Fibroblast of upper back skin (primary cell): ENCODE measurements at places on chromosomes 5 and 9.

DNA sequence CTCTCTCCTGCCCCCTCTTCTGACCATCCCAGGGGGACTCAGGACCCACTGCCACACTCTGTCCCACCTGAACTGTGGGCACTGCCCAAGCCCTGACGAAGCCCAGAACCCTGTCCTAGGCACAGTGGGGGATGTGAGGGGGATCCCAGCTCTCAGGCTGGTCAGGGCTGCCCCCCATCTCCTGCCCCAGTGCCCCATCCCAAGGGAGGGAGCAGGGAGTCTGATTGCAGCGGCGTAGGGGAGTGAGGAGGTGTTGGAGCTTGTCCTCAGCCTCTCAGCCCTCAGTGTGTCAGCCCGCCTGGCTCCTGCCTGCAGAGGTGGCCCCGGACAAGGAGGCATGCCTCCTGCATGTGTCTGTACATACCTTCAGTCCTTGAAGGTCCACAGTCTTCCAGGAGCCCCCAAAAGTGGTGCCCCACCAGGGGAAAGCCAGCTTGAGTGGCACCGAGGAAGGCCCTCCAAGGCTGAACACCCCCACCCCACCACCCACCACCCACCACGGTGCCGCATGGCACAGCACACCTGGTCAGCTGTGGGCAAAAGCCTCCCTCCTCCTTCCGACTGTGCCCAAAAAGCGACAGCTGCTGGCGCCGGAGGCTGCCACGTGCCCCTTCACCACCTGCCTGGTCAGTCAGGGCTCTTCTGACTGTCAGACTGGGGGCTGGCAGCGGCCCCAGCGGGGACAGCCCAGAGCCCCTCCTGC lies 930 bp downstream of the SARDH start:
- no peak for DNase-seq

DNA sequence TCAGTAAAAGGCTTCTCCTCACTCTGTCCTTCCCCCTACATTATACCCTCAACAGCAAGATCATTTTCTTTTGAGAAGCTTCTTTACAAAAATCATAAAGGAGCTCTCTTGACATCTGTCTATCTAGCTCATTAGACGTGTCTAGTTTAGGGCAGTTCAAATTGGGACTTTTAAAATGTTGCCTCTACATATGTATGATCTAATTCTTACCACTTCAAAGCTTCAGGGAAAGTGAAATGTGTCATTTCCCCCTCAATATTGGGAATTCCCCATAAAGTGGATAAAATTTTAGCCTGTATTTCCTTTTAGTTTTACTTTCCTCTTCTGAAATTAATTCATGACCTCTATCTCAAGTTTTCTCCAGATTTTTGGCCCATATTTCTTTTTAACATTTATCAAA lies 323.7 kb downstream of the ARRDC3 start:
- DNase-seq, result no peak

- no peak for DNase-seq
Measured at GRCh38 chr9:122109035-122109813, 16.1 kb upstream of the TTLL11 start.

DNA sequence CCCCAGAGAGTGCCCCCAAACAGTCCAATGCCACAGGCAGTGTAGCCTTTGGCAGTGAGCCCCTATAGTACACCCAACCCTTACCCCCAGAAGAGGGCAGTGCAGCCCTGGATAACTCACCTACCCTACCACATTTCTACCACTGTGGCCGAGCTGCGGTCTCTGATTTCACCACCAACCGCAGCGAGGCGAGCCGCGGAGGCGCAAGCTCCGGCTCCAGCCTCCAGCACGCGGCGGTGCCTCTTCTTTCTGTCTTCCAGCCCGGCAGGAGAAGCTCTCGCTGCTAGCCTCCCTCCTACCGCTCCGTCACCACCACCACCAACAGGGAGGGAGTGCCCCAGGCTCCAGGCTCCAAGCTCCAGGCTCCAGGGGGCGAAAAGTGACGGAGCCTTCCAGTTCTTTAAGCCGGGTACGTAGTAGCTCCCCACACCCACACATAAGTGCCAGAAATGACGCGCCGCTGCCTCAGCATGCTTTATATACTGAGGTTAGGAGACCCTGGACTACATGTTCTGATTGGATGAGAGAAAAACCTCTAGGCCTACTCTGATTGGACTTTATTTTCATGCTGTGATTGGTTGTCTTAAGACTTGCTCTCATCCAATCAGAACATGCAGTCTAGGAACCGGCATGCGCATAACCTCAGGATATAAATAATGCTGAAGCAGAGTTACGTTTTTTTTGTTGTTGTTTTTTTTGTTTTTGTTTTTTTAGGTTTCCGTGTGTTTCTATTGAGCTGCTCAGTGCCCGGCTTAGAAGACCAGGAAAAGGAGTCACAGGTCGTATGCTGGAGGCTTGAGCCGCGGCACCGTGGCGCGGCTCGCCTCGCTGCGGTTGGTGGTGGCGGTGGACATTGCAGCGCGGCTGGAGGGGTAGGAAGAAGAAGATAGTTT lies at the start of gene PCAT7:
Gene PCAT7, plus strand, starts transcription at position 645 of the 893 bp plus-strand sequence.
- peak; percentile 49 for DNase-seq

DNA sequence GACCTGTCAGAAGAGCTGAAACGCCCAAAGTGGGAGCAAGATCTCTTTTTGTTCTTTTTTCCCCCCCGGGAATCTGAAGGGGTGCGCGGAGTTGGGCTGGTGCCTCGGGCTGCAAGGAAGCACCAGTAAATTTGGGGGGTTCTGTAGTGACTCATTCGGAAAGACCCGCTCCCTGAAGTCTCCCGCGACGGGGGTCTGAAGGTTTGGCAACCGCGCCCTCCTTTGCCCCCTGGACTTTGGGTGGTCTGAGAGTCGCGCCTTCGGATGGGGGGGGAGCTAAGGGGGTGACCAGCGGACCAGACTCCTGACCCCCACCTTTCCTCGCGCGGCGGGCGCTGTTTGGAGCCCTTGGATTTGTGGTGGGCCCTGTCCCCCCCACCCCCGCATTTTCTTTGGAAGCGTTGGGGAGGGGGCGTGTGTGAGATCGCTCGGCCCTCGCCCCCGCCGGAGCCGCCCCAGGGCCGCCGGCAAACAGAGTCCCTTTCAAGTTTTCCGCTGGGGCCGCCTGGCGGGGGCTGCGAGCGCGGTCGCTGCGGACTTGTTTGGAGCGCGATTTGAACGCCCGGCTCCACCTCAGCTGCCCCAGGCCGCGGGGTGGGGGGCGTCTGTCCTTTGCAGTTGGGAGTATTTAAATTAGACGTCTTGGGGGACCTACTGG lies 2.0 kb downstream of the CXXC5 start:
- no peak for DNase-seq

DNA sequence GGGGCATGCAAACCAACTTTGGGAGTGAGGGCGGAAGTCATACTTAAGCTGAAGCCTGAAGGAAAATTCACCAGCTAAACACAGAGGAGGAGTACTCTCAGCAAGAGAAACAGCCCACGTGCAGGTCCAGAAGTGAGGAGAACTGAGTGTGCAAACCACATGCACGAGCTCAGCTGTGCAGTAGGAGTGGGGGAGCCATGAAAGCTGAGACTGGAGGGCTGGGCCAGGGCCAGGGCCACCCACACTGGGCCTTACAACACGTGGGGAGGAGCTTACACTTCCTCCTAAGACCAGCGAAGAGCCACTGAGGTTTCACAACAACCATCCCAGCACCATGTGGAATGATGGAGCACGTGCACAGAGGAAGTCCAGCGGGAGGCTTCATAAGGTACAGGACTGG lies 9.3 kb upstream of the WWC1 start:
- DNase-seq, result peak; percentile 81

GRCh38 chr5:123582550-123583285 lies 70.7 kb downstream of the CSNK1G3 start:
- DNase-seq, result peak; percentile 12

GRCh38 chr5:10213316-10213715 lies 36.4 kb downstream of the ATPSCKMT start:
- DNase-seq, result no peak

- DNase-seq, result no peak
Measured at GRCh38 chr5:36768450-36768849, 108.1 kb upstream of the NIPBL start.

- DNase-seq, result no peak
Measured at GRCh38 chr5:158812408-158812807, 287.3 kb downstream of the EBF1 start.

- no peak for DNase-seq
Measured at GRCh38 chr9:131732636-131733289, 7.1 kb downstream of the RAPGEF1 start.

DNA sequence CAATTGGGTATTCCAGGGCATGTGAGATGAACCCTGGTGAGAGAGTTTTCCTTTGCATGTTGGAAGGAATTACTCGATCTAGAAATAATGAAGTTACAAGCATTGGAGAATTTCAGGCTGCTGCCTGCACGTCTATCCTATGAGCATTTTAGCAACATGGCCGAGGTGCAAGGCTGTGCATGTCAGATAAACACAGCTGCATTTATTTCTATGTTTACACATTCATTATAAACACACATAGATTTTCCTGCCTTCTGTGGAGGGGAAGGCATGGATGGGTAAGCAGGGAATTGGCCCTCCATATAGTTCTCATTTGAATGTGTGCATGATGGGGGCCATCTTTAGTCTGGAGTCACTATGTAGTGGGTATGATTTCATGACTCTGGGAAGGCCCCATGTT lies 42.3 kb downstream of the AOPEP start:
- DNase-seq, result no peak

DNA sequence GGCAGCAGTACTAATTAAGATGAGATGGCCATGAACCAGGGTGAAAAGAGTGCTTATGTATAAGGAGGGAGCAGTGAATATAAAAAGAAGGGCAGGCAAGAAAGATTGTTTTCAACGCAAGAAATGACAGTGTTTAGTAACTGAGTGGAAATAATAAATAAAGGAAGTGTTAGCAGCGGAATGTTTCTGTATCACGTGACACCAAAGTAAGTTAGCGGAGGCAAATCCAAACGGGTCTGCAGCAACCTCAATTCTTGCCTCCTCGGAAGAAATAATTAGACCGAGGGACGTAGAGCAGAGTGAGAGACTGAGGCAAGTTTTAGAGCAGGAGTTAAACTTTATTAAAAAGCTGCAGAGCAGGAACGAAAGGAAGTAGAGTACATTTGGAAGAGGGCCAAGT lies 15.4 kb upstream of the GAS1 start:
- DNase-seq, result no peak

GRCh38 chr5:43007911-43008362 lies 32.2 kb downstream of the ANXA2R start:
- DNase-seq, result peak; percentile 80

GRCh38 chr5:125294844-125295243 lies 548.4 kb upstream of the ZNF608 start:
- DNase-seq, result no peak

DNA sequence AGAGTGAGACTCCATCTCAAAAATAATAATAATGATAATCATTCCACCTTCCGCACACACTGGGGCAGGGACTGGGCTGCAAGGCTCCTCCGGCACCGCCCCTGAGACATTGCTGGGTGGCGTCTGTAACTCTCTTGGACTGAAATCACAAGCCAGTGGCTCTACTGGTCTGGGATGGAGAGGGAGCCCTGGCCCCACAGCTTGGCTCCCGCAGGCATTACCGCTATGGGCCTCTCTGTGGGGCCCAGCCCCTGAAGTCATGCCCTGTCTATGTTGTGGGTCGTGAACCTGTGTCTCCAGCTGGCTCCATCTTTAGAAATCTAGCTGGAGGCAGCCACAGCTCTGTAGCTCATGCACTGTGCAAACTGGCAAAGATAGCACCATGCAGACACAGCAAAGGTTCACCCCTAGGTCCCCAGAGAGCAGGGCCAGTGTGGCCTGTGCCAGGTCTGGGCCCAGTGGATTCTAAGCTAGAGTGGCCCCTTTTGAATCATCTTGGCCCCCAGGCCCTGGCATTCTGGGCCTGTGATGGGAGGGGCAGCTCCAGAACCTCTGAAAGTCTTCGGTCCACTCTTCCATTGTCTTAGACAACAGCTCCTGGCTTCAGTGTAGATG lies 36.1 kb upstream of the COL5A1 start:
- no peak for DNase-seq

DNA sequence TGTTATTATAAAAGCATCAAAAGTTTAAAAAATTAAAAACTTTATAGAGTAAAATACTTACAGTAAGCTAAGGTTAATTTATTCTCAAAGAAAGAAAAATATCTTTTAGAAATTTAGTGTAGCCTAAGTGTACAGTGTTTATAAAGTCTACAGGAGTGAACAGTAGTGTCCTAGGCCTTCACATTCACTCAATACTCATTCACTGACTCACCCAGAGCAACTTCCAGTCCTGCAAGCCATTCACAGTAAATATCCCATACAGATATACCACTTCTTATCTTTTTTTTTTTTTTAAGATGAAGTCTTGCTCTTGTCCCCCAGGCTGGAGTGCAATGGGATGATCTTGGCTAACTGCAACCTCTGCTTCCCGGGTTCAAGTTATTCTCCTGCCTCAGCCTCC lies 73.1 kb upstream of the FST start:
- peak; percentile 82 for DNase-seq

GRCh38 chr5:155834271-155834975 lies 492.5 kb upstream of the SGCD start:
- no peak for DNase-seq

DNA sequence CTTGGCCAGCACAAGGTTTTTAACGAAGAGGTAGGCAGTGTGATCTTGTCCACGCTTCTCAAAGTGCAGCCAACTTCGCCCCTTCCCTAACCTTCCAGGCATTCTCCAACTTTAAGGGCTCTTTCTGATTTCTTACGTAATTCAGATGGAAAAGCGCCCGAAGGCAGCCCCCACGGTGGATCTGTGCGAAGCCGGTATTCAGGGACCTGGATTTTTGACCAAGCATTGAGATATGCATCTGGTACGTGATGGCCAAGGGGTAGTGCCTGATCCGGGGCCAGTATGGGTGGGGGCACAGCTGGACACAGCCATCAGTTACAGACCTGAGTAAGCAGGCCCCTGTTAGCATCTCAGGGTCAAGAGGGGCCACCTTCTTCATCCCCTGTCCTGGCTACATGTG lies 80.0 kb downstream of the AMBP start:
- DNase-seq, result no peak

GRCh38 chr5:130549884-130550561 lies 615.0 kb downstream of the HINT1 start:
- peak; percentile 83 for DNase-seq

DNA sequence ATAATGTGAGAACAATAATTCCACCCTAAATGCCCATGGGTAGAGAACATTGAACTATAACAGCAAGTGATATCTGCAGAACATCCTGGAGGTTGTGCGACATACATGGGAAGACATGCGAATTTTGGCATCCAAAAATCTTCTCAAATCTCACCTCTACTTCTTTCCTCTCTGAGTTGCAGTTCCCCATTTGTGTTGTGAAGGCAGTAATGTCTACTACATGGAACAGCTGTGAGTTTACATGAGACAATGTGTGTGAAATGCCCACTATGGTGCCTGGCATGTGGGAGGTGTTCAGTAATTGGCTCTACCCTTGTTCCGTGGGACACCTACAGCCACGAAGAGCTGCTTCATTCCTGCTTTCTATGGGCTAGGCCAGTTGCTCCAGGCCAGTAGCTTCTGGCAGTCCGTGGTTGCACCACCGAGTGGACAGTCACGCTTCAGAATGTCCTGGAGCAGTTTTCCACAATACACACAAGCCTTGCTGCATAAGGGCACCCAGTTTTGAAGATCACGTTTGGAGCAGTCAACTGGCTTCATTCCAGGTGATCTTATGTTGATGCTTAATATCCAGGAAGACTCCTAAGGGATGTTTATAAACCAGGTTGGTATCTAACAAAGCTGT lies 297.7 kb downstream of the DEPDC1B start:
- DNase-seq, result no peak

- peak; percentile 45 for DNase-seq
Measured at GRCh38 chr5:145718956-145719355, 116.2 kb downstream of the PRELID2 start.

- DNase-seq, result no peak
Measured at GRCh38 chr9:20606652-20607051, 15.6 kb downstream of the MLLT3 start.
